Posterior cingulate gyrus (tissue), 11 donors: ENCODE measurements at places on chromosomes 3 and 15.

- DNase-seq = no peak
These were observed 274.3 kb upstream of the PPP2R3A start for GRCh38 chr3:135691240-135691639.

GRCh38 chr3:53236112-53236841, 19.5 kb downstream of the TKT start:
- DNase-seq = peak; percentile 64

DNA sequence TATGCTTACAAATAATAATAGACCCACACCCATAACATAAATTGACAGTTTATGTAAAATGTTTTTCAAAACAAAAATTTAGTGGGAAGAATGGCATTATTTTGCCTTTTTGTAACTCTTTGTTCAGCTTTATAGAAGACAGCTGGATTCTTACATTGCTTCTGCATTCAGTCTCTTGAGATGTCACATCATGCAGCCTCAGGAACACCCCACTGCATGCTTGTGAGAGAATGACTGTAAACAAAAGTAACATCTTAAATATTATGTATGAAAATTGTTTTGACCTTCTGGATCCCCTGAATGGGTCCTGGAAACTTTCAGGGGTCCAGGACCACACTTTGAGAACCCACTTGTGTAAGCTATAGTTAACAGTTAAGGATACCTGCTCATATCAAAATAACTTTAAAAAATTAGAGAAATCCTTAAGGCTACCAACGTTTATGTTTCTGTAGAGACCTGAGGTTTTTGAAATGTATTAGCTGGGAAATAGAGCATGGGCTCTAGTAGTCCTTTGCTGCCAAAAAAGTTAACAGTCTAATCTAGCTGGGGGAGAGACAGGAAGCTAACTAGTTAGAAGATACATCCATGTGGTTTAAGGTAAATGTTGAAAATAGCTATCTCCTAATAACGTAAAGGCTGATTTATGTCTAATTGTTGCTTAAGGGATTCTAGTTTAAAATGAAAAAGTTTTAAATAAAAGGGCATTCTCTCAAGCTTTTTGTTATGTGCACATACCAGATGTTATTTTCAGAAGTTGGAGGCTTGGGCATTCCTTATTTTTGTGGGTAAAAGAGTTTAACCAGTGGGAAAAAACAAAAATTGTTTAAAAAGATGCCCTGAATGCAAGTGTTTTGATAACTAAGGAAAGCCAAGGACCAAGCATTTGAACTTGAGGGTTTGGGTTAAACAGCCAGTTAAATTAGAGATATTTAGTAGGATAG, 3.8 kb downstream of the USP3 start:
- no peak for DNase-seq

- no peak for DNase-seq
These were observed 82.5 kb downstream of the RFTN1 start for GRCh38 chr3:16430717-16431630.

DNA sequence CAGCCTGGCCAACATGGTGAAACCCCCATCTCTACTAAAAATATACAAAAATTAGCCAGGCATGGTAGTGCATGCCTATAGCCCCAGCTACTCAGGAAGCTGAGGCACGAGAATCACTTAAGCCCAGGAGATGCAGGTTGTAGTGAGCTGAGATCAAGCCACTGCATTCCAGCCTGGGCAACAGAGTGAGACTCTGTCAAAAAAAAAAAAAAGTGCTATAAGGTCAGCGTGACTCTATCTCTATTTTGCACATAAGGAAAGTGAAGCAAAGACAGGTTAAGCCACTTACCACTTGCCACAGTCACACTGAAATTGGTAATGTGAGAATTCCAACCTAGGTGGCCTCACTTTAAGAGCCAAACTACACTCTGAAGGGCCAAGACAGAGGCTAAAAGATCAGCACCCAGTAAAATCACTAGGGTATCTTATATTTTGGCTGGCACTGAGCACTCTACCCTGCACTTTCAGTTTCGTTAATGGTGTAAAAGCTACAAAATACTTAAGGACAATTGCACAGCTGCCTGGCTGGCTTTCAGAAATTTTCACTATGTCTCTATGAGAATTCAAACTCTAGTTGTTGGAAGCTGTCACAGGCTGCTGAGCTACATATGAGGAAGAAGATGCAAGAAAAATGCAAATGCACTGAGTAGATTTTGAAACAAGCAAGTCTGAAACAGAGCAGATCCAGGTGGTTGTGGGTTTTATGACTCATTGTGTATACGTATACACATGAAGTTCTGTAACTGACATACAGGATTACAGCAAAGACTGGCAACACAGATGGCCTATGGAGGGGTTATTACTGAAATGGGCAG, 32.7 kb downstream of the TRANK1 start:
- no peak for DNase-seq

DNA sequence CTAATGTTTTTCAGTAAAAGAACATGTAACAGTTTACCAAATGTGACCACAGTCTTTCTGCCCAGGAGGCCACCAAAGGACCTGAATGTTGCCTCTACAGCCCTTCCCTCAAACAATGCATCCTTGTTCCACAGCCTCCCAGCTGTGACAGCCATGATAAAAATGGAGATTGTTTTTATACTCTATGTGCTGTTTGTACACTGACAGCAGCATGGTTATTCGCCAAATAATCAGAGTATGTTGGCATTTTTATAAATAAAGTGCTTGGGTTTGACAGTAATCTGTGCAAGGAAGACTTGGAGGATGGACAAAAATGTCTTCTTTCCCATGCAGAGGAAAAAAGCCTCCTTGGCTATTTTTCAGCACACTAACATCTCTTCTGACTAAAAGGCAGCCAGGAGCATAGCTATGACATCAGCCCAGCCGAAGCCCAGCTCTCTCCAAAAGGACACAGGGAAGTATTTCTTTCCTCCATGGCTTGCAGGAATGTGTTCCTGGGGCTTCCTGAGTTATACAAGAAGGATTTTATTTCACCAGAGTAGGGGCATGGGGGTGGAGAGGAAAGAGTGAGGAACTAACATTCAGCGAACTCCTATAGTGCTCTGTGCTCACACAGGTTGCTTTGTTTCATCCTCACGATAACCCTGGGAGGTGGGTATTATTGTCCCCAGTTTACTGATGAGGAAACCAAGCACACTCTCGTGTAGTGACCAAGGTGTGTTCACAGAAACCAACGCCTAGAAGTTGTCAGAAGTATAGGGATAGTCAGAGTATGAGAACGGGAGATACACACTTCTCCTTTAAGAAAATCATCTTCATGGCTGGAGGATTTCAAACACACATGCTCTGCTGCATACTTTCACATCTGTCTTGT, 339.7 kb downstream of the MECOM start:
- no peak for DNase-seq

GRCh38 chr15:99042892-99043291, 35.3 kb upstream of the PGPEP1L start:
- no peak for DNase-seq

- peak; percentile 42 for DNase-seq
These were observed 102.8 kb downstream of the CHSY1 start for GRCh38 chr15:101148881-101149664.

GRCh38 chr3:14234251-14235002, 55.8 kb downstream of the LSM3 start:
- no peak for DNase-seq
